ENCODE measurements at places on chromosomes 11 and 22. TPM values are rescaled to one million over a fixed set of nuclear protein-coding genes. Genes with fewer than 3 reads are reported as not detected.

RAG1 gene
- total RNA-seq = 0.07 TPM

COA4 gene
- total RNA-seq = 112 TPM

THY1 gene
- 187 TPM for total RNA-seq

SLC29A2 gene
- 60.4 TPM for total RNA-seq

MUC2 gene
- total RNA-seq = not detected

MMP13 gene
- not detected for total RNA-seq

HSPB2 gene
- total RNA-seq = not detected

UBQLNL gene
- total RNA-seq = not detected

DERL3 gene
- total RNA-seq = 2.0 TPM

OR8G1 gene
- total RNA-seq = not detected

TRIM51 gene
- total RNA-seq = not detected

BLID gene
- 0.82 TPM for total RNA-seq

LRRN4CL gene
- 0.37 TPM for total RNA-seq

ROBO4 gene
- total RNA-seq = not detected

TPST2 gene
- total RNA-seq = 10.9 TPM

SDHD gene
- total RNA-seq = 119 TPM

PGA5 gene
- total RNA-seq = not detected

HBB gene
- total RNA-seq = not detected

SMC1B gene
- not detected for total RNA-seq

NXPE4 gene
- not detected for total RNA-seq

RFPL1 gene
- total RNA-seq = not detected

MMP27 gene
- not detected for total RNA-seq

ZNF280B gene
- 7.7 TPM for total RNA-seq

MYRF gene
- total RNA-seq = 11.2 TPM

OR8H3 gene
- total RNA-seq = not detected

TNNI2 gene
- not detected for total RNA-seq

OR4D10 gene
- total RNA-seq = not detected

HOATZ gene
- 0.58 TPM for total RNA-seq

ST14 gene
- 0.17 TPM for total RNA-seq

CTSW gene
- total RNA-seq = not detected

ADORA2A gene
- 10.9 TPM for total RNA-seq

C11orf86 gene
- total RNA-seq = not detected

PATE2 gene
- total RNA-seq = not detected

EHF gene
- total RNA-seq = not detected

TMEM132A gene
- 140 TPM for total RNA-seq

TRIM6 gene
- 0.13 TPM for total RNA-seq

SNX15 gene
- 34.7 TPM for total RNA-seq

KRTAP5-1 gene
- not detected for total RNA-seq

IGHMBP2 gene
- total RNA-seq = 49.9 TPM

C22orf31 gene
- not detected for total RNA-seq

KCNK4 gene
- total RNA-seq = not detected

FOLR3 gene
- not detected for total RNA-seq

DEPDC7 gene
- 11.4 TPM for total RNA-seq

NPAS4 gene
- not detected for total RNA-seq
